Stimulated activated CD4-positive, alpha-beta T cell treated with anti-CD3 and anti-CD28 coated beads, Interleukin-1b, Interleukin-23, amount 100 ng/mL, for 4 hours (primary cell): ENCODE measurements at places on chromosomes 16 and 17.

DNA sequence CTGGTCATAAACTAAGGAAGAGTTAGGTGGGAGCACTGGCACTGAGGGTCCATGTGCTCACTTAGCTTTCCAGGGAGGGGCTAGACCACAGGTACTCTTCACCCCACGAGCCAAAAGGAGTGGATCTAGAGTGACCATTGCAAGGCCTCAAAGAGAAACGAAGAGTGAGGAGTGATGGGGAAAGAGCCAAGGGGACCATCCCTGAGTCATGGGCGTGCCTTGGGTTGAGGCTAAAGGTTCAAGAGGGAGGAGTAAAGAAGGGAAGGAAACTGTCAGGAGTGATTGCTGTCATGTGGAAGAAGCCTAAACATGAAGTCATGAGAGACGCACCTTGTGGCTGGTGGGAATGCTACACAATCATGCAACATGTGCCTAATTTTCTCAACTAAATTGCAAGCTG lies 141.0 kb downstream of the CDH13 start:
- no peak for DNase-seq

- no peak for DNase-seq
Measured at GRCh38 chr16:88451586-88452481, 1.2 kb upstream of the ZFPM1 start.

DNA sequence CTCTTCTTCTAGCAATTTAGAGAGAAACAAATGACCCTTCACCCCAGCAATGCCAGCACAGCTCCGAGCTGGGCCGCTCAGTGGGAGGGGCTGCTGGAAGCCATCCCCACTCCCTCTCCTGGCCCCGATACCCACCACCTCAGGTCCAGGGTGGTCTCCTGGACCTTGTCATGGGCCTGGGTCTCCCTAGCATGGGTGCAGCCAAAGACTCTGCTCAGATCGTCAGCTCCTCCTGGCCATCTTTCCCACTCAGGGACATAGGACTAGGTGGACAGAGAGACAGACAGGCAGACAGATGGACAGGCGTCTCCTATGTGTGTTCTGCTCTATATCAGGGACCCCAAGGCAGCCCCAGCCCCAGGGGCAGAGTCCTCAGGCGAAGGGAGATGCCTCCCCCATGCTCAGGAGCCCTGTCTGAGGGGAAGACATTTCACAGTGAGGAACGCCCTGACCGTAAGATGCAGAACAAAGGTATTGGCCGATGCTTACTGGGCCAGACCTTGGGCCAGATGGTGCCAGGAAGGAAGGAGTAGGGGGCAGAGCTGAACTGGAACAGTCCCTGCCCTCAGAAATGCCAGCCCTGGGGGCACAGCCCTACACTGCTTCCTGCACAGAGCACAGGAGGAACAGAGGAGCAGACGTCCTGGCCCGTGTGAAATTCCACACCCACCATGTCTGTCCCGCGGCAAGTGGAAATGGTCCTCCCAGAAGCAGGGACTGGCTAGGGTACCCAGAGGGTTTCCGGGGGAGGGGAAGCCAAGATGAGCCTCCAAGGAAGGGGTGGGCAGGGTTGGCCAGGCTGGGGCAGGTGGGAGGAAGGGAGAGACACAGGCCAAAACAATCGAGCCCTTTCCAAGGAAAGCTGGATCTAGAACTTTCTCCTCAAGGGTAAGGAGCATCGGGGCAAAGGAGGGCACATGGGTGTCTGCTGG lies 13.0 kb downstream of the PITPNM3 start:
- DNase-seq: no peak

- no peak for DNase-seq
Measured at GRCh38 chr16:62102588-62102987, 66.3 kb upstream of the CDH8 start.

DNA sequence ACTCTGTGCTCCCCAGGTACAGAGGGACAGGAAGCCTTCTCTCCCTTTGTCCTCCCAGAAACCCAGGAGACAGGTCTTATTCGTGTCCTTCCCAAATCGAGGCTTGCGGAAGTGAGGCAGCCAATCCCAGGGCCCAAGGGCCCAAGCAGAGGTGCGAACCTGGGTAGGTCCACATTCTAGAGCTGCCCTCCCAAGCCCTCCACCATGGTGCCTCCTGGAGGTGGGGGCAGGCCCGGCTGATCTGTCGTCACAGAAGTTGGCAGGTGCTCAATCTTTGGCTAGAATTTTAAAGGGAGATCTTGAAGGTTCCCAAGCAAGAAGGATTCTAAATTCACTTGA lies 21.5 kb downstream of the MRC2 start:
- no peak for DNase-seq

DNA sequence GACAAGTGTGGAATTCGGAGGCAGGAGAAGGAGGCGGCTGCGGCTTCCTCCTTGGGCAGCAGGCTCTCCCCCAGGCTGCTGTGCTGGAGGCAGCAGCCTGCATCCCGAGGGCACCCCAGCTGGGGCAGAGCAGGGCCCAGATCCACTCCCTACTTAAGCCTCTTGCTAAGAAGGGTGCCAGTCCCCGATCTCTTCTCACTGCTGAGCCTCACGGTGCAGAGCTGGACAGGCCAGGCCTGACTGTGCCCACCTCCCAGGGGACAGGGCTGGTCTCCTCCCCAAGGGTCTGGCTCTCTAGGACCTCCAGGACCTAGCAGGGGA lies 210.8 kb downstream of the NTN1 start:
- DNase-seq: no peak

- DNase-seq: peak; percentile 18
Measured at GRCh38 chr16:9047689-9048301, 43.6 kb upstream of the HAPSTR1 start.
